ENCODE measurements at places on chromosomes 11 and 22. TPM values are rescaled to one million over a fixed set of nuclear protein-coding genes. Genes with fewer than 3 reads are reported as not detected.

RAG2 gene
- total RNA-seq: not detected

DNA sequence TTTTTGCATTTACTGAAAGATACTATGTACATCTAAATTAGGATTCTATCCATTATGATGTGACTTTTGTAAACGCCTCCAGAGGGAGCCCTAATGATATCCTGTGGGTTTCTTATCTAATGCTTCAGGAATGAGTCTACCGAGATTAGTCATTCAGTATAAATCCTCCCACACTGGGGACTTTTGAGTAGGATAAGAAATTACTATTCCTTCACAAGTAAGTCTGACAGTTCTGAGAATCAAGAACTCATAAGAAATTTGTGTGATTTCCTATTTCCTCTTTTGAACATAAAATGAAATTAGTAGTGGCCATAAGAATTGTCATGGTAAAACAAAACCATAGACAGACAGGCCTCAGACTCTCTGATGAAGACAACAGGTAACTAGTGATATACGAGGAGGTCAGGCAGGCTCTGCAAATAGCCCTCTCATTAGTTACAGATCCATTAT, 10.0 kb upstream of the OR5M1 start:
- DNase-seq: no peak

SHISA8 gene
- not detected for total RNA-seq

PLEKHA7 gene
- 45.9 TPM for total RNA-seq

LRRC32 gene
- 66.3 TPM for total RNA-seq

TMEM25 gene
- total RNA-seq: 21.4 TPM

GRCh38 chr22:23419931-23420330, 160.2 kb downstream of the IGLL1 start:
- no peak for DNase-seq

GRCh38 chr11:126194121-126194543, 17.3 kb downstream of the RPUSD4 start:
- DNase-seq: no peak

- DNase-seq: no peak
Observed at GRCh38 chr22:21984793-21985192, 2.2 kb upstream of the TOP3B start.

DNA sequence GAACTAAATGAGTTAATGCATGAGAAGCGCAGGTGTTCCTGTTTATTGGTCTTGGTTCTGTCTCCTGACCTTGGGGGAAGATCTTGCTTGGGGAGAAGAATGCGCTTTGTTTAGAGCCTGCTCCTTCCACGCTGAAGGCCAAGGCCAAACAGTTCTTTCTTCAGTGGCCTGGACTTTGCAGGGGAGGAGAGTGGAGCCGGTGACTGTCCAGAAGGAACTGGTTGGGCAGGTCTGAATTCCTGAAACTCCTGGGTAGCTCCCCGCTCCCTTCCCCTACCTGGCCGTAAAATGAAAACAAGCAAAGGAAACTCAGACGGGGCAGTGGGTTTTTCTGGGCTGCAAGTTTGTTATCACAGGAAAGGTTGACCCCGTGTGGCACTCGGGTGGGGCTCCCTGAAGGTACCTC, 3.6 kb downstream of the ARHGAP8 start:
- no peak for DNase-seq

DNA sequence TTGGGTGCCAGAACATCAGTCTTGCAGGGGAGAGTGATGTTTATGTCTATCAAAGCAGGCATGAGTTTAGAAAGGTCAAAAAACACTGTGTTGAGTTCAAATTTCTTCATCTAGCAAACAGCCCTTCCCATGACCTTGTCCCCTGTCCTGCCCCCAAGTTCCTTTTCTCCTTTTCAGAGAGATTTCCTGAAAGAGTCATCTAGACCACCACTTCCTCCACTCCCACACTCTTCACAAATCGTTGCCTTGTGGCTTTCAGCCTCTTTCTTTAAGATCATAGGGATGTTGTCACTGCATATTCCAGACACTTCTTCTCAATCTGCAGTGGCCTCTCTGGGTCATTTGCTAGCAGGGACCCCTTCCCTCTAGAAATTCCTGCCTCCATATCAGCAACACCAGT, 290.5 kb downstream of the TENM4 start:
- no peak for DNase-seq

DNA sequence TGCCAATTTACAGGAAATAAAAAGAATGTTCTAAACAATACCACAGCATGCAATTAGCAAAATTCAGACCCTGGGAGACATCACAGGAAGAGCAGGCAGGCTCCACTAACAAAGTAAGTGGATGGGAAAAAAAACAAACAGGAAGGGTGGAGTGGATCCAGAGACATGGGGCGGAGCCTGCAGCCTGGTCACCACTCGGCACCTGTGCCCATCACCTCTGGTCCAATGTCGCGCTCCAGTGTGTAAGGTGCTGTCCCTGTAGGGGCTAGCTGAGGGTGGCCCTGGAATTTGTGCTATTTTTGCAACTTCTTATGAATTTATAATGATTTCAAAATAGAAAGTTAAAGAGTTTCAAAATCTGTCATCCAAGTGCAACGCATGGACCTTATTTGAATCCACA, 11.0 kb upstream of the MOB2 start:
- no peak for DNase-seq

VWCE gene
- total RNA-seq: 3.4 TPM

PGA3 gene
- total RNA-seq: 2.5 TPM

DNA sequence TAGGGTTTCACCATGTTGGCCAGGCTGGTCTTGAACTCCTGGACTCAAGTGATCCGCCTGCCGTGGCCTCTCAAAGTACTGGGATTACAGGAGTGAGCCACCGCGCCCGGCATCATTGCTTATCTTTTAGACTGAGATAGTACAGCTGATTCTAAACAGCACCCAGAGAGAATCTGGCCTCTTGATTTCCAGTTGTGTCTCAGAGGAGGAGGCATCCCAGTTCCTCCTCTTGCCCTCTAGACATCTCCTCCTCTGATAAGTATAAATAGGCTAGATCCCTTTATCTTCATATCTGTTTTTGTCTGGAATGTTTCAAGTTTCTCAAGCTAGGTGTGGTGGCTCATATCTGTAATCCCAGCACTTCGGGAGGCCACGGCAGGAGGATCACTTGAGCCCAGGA, 7.0 kb downstream of the MARK2 start:
- DNase-seq: no peak

- no peak for DNase-seq
Observed at GRCh38 chr11:64443001-64443400, 84.0 kb downstream of the RPS6KA4 start.

- no peak for DNase-seq
Observed at GRCh38 chr11:61587541-61587941, 6.7 kb upstream of the SYT7 start.

TMEM191B gene
- not detected for total RNA-seq
